ENCODE measurements at places on chromosomes 12 and 14.

DNA sequence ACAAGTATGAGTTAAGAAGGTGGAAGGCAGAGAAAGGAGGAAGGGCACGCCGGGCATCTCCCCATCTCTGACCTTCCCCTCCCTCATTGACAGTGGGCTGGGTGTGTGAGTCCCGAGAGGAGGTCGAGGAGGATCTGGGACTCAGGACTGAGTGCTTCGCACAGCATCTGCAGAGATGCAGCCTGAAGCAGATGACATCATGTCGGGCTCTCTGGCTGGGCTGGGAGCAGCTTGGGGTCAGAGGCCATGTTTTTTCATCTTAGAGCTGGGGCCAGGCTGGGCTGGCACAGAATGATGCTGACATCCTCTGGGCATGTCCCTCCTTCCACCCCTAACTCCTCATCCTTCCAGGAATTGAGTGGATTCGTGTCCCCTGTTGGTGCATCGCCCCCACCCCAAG is 43.5 kb downstream of the CMKLR1 start:
- peaks cover 5% of the 10 kb centered on the region for H3K4me1 ChIP-seq
- no peak overlapping the region for H3K4me3 ChIP-seq
- H3K36me3 ChIP-seq: no peaks in the 10 kb centered on the region
- DNase-seq: no peak
- peaks cover 66% of the 10 kb centered on the region for H3K27me3 ChIP-seq
- H3K27ac ChIP-seq: no peak overlapping the region

- H3K27me3 ChIP-seq: no peaks in the 10 kb centered on the region
- DNase-seq: peak; percentile 80
- H3K36me3 ChIP-seq: no peaks in the 10 kb centered on the region
- H3K4me3 ChIP-seq: no peak overlapping the region
- H3K4me1 ChIP-seq: peaks cover 2% of the 10 kb centered on the region
- no peak overlapping the region for H3K27ac ChIP-seq
Measured at GRCh38 chr14:31949709-31950108, 127.4 kb upstream of the ARHGAP5 start.

DNA sequence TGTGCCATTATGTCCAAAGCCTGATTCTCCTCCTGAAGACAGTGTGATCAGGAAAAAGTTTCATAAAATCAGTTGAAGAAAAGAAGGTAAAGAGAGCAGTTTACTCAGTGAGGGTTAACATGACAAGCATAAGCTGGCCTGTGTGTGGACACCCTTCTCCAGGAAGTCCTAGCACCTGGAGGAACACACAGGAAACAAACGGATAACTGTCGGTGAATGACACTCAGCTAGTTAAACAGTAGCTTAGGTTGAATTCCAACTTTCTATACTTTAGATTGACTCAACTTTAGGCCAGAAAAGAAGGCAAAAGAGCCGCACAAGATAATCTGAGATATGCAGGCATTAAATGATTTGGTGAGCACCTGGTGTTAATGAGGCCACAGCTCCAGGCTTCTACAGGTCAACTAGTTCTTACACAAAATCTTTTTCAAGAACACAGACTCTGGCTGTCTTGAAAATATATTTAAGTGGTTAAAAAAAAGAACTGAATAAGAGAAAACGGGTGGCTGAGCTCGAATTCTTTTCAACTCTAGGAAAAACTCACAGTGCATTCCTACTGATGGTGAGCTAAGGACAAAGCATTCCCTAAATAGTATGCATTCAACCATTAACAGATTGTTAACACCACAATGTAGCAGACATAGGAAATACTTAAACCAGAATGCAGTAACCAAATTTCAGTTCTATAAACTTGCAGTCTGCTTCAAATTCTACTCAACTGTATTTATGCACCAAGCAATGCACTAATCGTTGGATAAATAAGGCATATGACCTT is 56.9 kb upstream of the TSPAN8 start:
- H3K27me3 ChIP-seq: no peaks in the 10 kb centered on the region
- DNase-seq: no peak
- no peak overlapping the region for H3K4me3 ChIP-seq

DNA sequence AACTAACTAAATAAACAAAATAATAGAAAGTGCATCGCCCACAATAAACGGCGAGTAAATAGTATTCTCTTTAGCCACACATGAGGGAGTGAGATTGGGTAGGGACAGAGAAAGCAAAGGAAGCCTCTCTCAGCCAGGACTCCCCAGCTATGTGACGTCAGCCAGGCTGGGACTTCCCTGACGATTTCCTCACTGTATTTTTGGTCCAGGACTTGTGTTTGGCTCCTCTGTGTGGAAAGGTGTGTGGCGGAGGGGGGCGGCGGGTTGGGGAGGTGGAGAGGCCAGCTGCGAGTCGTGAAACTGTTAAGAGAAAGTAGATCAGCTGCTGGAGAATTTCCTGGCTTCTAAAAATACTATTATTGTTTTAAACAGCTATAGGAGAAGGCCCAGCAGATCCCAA is 1124.6 kb downstream of the AACS start:
- peaks cover 5% of the 10 kb centered on the region for H3K4me1 ChIP-seq
- H3K27ac ChIP-seq: no peak overlapping the region
- H3K4me3 ChIP-seq: no peak overlapping the region
- H3K27me3 ChIP-seq: peaks cover 8% of the 10 kb centered on the region
- H3K36me3 ChIP-seq: no peaks in the 10 kb centered on the region
- DNase-seq: no peak

GRCh38 chr14:28767853-28768741 is 1.5 kb downstream of the FOXG1 start:
- peaks cover 86% of the 10 kb centered on the region for H3K27me3 ChIP-seq
- H3K36me3 ChIP-seq: no peaks in the 10 kb centered on the region
- H3K4me3 ChIP-seq: no peak overlapping the region
- H3K27ac ChIP-seq: no peak overlapping the region
- DNase-seq: no peak

Measured in mesenchymal stem cell (in vitro differentiated cells and primary cell).